NCI-H1930 (cell line): ENCODE measurements at places on chromosomes 11 and 22.

DNA sequence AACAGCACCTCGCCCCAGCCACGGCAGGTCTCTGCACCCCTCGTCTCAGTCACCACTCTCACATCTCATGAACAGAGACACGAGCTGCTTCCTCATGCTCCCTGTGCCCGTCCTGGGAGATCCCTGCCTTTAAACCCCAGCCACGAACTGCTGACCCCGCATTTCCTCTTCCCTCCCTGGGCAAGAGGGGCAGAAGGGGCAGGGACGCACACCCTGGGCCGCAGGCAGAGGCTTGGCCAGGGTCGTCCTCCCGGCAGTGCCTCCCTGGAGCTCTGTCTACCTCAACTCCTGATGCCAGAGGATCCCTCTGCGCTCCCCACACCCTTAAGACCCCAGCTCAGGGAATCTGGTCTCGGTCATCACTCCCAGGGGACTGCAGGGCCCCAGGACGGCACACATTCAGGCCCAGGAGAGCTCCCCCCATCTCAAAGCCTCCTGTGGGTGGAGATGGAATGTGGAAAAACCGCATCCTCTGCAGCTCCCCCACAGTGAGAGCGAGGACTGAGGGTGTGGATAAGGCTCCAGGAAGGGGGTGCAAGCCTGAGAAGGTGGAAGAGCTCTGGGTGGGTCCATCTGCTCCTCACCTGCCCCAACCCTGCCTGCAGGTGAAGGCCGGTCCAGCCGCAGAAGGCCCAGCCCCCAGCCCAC lies 1.2 kb downstream of the BID start:
- DNase-seq, result no peak

- no peak for DNase-seq
These were observed 37.6 kb downstream of the RIBC2 start for GRCh38 chr22:45450921-45451651.

DNA sequence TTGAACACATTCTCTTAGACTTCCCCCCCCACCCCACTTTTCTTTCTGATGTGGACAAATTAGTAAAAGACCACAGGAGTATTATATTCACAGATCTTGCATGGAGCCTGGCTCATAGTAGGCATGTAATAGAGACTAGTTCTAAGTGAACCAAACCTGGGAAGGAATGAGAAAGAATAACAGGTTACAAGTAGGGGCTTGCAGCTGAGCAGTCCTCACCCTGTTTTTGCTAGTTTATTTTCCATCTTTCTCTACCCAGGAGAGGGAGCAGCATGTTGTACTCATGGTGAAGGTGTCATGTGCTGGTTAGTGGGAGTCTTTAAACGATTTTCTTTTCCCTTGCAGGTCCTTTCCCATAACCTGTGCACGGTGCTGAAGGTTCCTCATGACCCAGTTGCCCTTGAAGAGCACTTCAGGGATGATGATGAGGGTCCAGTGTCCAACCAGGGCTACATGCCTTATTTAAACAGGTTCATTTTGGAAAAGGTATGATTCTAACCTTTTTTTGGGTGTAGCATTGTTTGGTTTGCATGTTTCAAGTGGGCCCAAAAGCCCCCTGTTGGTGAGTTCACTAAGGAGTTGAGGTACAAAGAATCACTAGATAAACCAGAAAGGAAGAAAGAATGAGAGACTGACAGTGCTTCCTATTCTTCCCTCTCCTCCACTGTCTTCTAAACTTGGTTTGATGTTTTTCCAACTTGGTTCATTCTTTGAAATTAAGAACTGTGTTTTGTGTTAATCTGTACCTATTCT lies 30.1 kb downstream of the SWAP70 start:
- DNase-seq, result no peak

DNA sequence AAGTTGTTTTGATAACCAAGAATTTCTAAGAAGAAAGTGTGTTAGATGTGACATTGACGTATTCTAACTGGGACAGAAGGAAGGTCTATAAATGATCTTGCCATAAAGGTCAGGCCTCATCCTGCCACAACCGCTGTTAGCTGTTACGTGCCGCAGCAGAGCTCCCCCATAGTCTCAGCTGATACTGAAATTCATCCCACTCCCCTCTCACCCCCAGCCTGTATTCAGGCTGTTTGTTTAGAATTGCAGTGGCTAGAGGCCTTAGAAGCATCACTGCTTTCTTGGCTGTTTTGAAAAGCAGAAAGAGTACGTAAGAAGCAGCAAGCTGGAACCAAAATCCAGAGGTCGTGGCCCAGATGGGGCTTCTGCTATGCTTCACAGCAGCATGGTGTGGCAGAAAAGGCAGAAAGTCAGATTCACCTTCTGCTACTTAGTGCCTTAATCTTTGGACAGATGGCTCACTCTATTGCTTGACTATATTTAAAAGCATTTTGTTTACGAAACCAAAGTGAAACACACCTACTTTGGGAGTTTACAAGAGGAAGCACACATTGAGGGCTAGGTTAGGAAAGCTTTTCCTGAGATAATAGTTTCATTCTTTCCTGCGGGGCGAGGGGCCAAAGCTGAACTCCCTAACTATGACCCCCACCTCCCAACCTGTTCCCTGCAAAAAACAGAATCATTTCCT lies 950 bp upstream of the LAYN start:
- no peak for DNase-seq

GRCh38 chr11:44488165-44488965 lies 77.1 kb upstream of the CD82 start:
- no peak for DNase-seq

DNA sequence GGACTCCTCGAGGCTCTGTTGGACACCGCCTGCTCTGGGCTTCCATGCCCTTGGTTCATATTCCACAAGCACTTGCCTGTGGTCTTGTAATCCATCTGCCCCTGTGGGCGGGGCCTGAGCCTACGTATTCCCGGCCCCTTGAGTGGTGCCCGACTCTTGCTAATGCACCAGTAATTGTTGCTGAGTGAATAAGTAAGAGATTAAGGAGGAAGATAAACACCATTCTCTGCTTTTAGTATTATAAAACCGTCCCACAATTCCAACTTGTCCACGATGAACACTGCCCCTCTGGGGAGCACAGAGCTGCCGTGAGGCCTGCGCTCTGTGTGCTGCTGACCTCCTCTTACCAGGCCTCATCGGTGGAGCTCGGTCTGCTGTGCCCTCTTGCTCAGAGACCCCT lies 50.3 kb downstream of the MICAL2 start:
- DNase-seq, result no peak

DNA sequence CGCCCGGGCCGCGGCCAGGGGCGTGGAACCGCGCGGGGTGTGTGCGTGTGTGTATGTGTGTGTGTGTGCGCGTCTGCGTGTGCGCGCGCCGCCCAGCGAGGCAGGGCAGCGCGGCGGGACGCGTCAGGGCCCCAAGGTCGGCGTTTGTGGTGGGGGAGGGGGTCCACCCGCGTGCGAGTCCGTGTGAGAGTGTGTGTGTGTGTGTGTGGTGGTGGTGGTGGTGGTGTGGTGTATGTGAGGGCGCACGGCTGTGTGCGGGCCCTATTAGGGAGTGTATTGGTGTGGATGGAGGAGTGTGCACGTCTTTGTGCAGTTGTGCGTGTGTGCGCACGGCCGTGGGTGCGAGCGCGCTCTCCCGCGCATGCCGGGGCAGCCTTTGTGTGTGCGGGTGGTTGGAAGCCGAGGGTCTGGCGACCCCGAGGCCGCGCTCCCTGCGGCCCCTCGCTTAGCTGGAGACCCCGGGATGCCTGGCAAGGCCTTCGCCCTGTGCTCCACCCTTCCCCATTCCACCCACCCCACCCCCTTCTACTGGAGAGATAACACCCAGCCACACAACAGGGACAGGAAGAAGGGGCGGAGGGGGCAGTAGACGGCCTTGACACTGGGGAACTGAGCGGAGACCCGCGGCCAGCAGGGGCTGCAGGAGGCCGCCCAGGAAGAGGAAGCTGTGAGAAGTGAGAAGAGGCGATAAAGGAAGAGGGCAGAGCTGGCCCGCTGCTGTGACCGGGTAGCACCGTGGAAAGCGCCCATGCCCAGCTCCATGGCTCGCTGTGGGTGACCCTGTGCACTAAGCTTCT lies 528 bp upstream of the ARRB1 start:
- DNase-seq, result no peak

DNA sequence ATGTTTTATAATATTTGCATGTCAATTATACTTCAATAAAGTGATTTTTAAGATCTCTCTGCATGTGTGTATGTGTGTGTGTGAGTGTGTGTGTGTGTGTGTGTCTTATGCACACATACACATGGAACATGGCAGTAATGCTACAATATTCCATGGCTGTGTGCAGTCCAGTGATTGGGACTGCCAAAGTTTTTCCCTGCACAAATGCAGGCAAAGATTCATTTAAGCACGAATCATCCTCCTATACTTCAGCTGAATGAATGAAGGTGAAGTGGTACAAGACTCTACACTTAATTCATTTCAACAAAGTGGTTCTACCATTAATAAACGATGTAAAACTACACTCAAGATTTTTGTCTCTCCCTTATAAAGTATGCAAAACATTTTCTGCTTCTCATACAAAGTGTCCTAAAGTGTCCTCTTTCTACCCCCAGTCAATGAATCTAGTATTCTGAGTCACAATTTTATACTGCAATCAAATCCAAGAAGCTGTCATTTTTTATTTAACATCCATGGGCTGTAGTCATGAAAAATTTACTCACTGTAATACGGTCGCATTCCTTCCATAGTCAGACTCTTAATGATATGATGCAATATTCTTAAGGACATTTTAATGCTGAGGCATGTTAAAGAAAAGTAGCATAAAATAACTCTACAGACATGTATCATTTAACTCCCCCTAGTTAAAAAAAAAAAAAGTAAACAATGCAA lies 132.4 kb downstream of the TTC28 start:
- DNase-seq, result no peak

DNA sequence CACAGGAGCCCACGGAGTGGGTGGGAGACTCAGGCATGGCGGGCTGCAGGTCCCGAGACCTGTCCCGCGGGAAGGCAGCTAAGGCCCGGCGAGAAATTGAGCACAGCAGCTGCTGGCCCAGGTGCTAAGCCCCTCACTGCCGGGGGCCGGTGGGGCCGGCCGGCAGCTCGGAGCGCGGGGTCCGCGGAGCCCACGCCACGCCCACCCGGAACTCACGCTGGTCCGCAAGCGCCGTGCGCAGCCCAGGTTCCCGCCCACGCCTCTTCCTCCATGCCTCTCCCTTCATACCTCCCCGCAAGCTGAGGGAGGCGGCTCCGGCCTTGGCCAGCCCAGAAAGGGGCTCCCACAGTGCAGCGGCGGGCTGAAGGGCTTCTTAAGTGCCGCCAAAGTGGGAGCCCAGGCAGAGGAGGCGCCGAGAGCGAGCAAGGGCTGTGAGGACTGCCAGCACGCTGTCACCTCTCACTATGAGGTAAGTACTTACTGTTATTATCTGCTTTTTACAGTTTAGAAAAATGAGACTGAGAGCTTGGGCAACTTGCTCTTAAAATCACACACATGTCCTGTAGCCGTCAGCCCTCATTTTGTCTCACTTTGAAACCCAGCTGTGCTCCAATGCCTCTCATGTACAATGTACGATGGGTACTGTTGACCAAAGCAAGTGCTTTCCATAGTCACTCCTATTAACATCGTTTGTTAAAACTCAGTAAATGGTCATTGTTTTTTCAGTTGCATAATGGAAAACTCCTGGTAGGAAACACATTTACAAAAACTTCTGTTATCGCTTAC lies 12.2 kb upstream of the OR10D3 start:
- DNase-seq, result no peak

DNA sequence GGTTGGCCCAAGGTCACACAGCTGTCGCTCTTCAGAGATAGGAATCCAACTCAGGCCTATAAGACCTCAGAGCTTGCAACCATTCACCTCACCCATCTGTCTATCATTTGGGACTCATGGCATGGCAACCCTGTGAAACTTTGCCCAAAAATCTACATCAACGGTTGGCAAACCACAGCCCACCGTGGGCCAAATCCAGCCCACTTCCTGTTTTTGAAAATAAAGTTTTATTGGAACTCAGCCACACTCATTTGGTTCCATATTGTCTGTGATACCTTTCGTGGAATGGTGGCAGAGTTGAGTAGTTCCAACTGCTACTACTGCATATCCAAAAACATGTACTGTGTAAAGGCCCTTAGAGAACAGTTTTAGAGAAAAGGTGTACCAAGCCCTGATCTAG lies 307.8 kb downstream of the MN1 start:
- no peak for DNase-seq

GRCh38 chr11:22554221-22554620 lies 71.4 kb downstream of the FANCF start:
- no peak for DNase-seq

- no peak for DNase-seq
These were observed 22.5 kb upstream of the CLDN5 start for GRCh38 chr22:19546680-19547079.

DNA sequence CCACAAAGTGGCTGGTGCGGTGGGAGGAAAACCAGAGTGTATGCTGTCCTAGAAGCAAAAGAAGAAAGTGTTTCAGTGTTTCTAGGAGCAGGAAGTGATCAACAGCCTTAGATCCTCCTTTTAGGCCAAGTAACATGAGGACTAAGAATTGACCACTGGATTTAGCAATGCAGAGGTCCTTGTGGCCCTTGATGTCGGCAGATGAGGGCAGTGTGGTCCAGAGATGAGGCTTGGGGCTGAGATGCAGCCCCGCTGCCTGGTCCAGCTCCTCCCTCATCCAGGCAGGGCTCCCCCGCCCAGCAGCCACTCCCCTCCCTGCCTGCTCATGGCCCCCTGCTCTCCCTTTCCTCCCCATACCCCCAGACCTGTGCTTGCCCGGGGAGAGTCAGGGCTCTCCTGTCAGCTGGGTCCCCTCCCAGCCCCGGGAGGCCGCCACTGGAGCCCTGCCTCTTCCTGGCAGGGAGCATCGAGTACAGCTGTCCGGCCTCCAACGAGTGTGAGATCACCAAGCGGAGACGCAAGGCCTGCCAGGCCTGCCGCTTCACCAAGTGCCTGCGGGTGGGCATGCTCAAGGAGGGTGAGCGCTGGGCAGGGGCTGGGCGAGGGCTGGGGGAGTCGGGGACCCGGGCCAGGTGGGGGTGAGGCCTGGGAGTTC lies 3.7 kb downstream of the TRMT112 start:
- DNase-seq, result no peak

DNA sequence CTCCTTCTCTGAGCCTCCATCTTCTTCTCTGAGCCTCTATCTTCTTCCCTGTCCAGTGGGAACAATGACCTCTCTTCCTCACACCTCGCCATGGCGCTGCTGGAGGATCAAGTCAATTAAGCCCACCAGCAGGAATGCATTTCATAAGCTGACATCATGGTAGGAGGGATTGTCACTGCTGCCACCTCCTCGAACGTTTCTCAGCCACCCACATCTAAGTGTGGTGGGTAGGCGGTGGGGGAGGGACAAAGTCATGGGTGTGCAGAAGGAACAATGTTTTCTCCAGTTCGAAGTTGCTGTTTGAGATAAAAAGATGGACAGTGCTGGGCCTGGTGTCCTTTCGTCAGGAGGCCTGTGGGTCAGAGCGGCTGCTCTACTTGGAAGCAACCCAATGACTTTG lies 44.0 kb downstream of the DHCR7 start:
- DNase-seq, result no peak

GRCh38 chr11:114097832-114098231 lies 38.3 kb downstream of the ZBTB16 start:
- DNase-seq, result no peak

DNA sequence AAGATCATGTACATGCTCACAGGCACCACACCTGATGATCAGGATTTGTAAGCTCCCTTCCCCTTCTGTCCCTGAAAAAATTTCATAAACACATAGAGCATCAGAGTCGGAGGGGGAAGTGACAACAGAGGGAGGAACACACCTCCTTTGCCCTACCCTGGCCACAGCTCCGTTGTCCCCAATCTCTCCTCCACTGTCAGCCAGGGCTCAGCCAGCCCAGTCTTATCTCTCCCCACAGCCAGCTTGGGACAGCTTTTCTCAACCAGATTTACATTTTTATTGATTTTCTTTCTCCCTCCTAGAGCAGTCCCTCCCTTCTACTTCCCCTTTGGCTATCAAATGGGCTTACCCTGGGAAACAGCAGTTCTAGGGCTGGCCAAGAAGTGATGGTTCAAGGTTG lies 32.1 kb upstream of the TPBGL start:
- no peak for DNase-seq

GRCh38 chr22:35023692-35024363 lies 42.1 kb upstream of the ISX start:
- no peak for DNase-seq
